Fibroblast of lung (primary cell): ENCODE measurements at places on chromosomes 5 and 9. TPM values are rescaled to one million over a fixed set of nuclear protein-coding genes. Genes with fewer than 3 reads are reported as not detected.

The EQTN gene
- total RNA-seq = not detected in 2 replicates

The CACNA1B gene
- total RNA-seq = under 0.01 and 0.17 TPM in 2 replicates

The PCDHGA9 gene
- total RNA-seq = 2.6 and 4.8 TPM in 2 replicates

The CYSRT1 gene
- 0.51 and 0.66 TPM in 2 replicates for total RNA-seq

The TMOD1 gene
- total RNA-seq = 2.6 and 4.0 TPM in 2 replicates

The NEURL1B gene
- total RNA-seq = 2.6 and 6.1 TPM in 2 replicates

The LCN2 gene
- not detected in 2 replicates for total RNA-seq

The BAG1 gene
- total RNA-seq = 19.2 and 19.8 TPM in 2 replicates

The GLIPR2 gene
- 40.0 and 47.8 TPM in 2 replicates for total RNA-seq

The TPPP gene
- 0.17 and 0.26 TPM in 2 replicates for total RNA-seq

The EFNA5 gene
- 1.8 and 3.5 TPM in 2 replicates for total RNA-seq

The SETD9 gene
- total RNA-seq = 14.9 and 15.5 TPM in 2 replicates

The PCDHB11 gene
- 0.77 and 1.7 TPM in 2 replicates for total RNA-seq

The IL4 gene
- not detected in 2 replicates for total RNA-seq

The ALDH1A1 gene
- total RNA-seq = 45.2 and 46.1 TPM in 2 replicates

The TNIP1 gene
- 54.7 and 59.1 TPM in 2 replicates for total RNA-seq

The GPRIN1 gene
- total RNA-seq = 4.9 and 6.3 TPM in 2 replicates

The FOXD4L3 gene
- under 0.01 TPM in 1 of 2 replicates, not detected in the other for total RNA-seq

The CCL28 gene
- 2.0 and 2.8 TPM in 2 replicates for total RNA-seq

The JAK2 gene
- total RNA-seq = 13.4 TPM in 2 replicates

The HIGD2A gene
- total RNA-seq = 41.6 and 54.7 TPM in 2 replicates

The TTC33 gene
- 16.3 and 16.4 TPM in 2 replicates for total RNA-seq

The PCA3 gene
- not detected in 2 replicates for total RNA-seq

The CSF2 gene
- total RNA-seq = 0.51 and 0.66 TPM in 2 replicates

The ITK gene
- 0.17 TPM in 1 of 2 replicates, not detected in the other for total RNA-seq

The LHX6 gene
- total RNA-seq = not detected in 2 replicates

The PITX1 gene
- total RNA-seq = 1.8 and 3.1 TPM in 2 replicates

The PPWD1 gene
- total RNA-seq = 41.5 and 52.9 TPM in 2 replicates

The PCDHAC2 gene
- 1.7 and 2.6 TPM in 2 replicates for total RNA-seq

The LRRC14B gene
- not detected in 2 replicates for total RNA-seq

The ENC1 gene
- 15.4 and 21.8 TPM in 2 replicates for total RNA-seq

The CAMK2A gene
- total RNA-seq = 0.77 and 2.1 TPM in 2 replicates

The HOMER1 gene
- total RNA-seq = 6.8 and 8.7 TPM in 2 replicates

The SPINK13 gene
- not detected in 2 replicates for total RNA-seq

The COL5A1 gene
- 63.7 and 72.8 TPM in 2 replicates for total RNA-seq

The TLX3 gene
- not detected in 2 replicates for total RNA-seq

The SCGB3A2 gene
- total RNA-seq = not detected in 2 replicates

The TRIM7 gene
- 2.3 and 7.3 TPM in 2 replicates for total RNA-seq
